ENCODE measurements at places on chromosomes 1 and 21.

- DNase-seq = no peak
Observed at GRCh38 chr1:98402860-98403259, 258.7 kb upstream of the SNX7 start.

- DNase-seq = no peak
Observed at GRCh38 chr1:191240925-191241324, 763.3 kb upstream of the BRINP3 start.

- DNase-seq = no peak
Observed at GRCh38 chr1:205948039-205948438, 4.8 kb upstream of the SLC26A9 start.

GRCh38 chr1:167416506-167416905 is 101.8 kb downstream of the CD247 start:
- no peak for DNase-seq

DNA sequence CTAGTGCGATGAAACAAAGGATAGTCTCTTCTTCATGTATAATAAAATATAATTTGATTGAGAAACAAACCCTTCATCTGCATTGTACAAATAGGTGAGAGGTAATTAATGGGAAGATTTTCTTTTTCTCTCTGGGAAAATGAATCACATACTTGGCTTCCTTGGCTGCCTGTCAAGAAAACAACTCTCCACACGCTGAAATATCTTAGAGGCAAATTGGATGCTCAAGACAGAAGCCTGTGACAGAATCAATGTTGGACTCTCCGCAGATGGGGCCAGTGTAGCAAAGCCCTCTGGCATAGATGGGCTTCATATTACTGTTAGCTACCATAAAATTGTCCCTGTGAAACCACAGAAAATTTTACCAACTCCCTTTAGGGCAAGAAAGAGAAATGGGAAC is 186.6 kb downstream of the GRIK1 start:
- DNase-seq = no peak

GRCh38 chr1:25522031-25522655 is 21.3 kb upstream of the LDLRAP1 start:
- no peak for DNase-seq

GRCh38 chr1:84202126-84202525 is 58.1 kb downstream of the PRKACB start:
- no peak for DNase-seq

All from esophagus squamous epithelium (tissue), 5 donors.